Muscle of arm (tissue), 14 donors: ENCODE measurements at places on chromosomes 7 and 10.

DNA sequence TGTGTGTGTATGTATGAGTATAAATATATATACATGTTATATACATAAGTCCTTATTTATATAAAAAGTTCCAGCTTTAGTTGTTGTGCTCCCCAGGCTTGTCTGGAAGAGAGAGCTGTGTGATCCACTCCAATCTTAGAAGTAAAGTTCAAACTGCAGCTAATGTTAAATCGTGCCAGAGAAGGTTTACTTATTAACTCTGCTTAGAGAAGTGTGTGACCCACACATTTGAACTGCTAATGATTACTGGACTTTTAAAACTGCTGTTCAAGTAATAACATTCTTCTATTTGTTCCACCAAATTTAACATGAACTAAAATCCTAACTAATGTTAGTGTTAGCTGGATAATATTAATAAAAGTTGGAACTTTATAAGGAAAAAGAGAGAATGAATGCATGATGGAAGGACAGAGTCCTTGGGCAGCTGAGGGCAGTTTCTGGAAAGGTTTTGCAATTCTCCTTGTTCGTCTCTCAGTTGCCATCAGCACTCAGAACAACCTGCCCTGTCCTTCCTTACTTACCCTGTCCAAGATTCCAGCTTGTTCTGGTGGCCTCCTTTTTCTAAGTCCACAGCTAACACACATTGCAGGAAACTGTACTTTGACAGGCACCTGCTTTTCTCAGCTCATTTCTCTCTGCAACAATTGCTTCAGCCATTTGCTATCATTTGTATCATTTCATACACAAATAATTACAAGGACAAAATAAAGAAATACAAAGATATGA is 162.6 kb downstream of the FAM107B start:
- no peak for DNase-seq

DNA sequence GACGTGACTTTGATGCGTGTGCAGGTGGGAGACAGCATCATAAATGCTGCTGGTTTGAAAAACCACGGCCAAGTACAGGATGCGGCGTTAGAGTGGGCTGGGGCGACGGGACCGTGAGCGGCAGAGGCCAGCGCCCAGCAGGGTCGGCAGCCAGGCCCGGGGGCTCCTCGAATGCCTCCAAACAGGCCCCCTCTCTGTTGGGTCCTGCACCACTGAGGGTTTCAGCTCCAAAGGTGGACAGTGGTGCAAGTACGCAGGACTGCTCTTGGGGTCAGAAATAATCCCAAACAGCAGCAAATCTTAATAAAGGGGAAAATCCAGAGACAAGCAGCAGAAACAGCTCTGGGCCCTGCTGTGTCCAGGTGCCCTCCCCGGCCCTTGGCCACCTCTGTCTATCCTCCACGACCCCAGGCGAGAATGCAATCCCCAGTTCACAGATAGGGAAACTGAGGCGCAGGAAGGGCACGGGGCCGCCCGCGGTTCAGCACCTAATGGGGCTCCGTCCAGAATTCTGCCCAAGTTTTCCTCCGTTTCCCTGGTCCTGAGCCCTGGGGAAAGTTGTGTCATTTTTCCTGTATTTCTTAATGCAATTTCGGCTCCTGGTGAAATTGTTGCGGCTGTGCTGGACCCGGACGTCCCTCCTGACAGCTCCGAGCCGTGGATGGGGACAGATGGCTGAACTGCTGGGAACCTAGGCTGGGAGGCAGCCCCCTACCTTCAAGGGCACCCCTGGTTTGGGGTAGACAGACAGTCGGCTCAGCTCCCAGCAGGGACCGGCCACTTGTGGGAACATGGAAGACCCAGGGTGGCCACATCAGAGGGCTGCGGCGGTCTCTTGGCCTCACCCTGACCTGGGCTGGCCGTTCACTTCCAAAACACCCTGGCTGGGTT is 97.4 kb downstream of the FOXL3 start:
- no peak for DNase-seq

DNA sequence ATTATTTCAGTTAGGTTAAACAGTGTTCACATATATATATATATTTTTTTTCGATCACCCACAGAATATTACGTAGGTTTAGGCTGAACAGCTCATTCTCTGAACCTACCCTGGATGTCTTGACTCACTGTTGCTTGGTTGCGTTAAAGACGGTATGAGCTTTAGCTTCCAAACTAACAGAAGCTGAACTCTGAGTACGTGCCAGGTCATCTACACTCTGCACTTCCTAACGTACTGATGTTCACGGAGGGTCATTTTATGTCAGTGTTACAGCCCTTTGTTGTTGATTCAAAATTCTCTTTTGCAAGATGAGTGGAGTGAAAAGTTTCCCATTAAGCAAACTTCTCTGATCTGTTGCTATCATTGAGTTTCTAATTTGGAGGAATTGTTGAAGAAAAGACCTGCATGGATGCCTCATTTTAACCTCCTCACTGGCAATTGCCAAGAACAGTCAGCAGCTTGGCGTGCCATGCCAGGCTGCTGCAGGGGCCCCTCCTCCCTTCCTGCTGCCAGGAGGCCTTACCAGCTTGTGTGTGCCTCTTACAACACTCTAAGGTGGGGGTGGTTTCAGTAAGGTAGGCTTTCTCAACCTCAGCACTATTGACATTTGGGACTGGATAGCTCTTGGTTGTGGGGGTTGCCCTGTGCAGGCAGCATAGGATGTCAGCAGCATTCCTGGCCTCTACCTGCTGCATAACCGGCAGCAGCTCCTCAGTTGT is 44.3 kb downstream of the INSYN2A start:
- DNase-seq = no peak

GRCh38 chr10:98403812-98404504 is 11.0 kb downstream of the PYROXD2 start:
- no peak for DNase-seq

GRCh38 chr10:47296941-47297340 is 3.1 kb upstream of the GDF10 start:
- no peak for DNase-seq

GRCh38 chr7:101927802-101928201 is 110.4 kb downstream of the CUX1 start:
- no peak for DNase-seq

GRCh38 chr10:3185386-3185785 is 12.8 kb upstream of the PITRM1 start:
- no peak for DNase-seq
